ENCODE measurements at places on chromosomes 7 and 10.

GRCh38 chr10:74955796-74956195 lies 129.4 kb downstream of the KAT6B start:
- DNase-seq = no peak

DNA sequence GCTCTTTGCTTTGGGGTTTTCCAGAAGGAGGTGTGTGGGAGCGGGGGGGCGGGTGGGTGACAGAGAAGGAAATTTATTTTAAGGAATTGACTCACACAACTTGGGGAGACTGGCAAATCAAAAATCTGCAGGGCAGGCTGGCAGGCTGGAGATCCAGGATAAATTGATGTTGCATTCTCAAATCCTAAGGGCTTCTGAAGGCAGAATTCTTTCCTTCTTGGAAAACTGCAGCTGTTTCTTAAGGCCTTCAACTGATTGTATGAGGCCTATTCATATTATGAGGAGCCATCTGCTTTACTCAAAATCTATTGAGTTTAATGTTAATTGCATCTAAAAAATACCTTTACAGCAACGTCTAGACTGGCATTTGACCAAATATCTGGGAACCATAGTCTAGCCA lies 1528.8 kb upstream of the LRRTM3 start:
- no peak for DNase-seq

- DNase-seq = no peak
Observed at GRCh38 chr10:100966887-100967286, 2.4 kb upstream of the SEMA4G start.

- no peak for DNase-seq
Observed at GRCh38 chr10:82888809-82889455, 1013.9 kb downstream of the NRG3 start.

DNA sequence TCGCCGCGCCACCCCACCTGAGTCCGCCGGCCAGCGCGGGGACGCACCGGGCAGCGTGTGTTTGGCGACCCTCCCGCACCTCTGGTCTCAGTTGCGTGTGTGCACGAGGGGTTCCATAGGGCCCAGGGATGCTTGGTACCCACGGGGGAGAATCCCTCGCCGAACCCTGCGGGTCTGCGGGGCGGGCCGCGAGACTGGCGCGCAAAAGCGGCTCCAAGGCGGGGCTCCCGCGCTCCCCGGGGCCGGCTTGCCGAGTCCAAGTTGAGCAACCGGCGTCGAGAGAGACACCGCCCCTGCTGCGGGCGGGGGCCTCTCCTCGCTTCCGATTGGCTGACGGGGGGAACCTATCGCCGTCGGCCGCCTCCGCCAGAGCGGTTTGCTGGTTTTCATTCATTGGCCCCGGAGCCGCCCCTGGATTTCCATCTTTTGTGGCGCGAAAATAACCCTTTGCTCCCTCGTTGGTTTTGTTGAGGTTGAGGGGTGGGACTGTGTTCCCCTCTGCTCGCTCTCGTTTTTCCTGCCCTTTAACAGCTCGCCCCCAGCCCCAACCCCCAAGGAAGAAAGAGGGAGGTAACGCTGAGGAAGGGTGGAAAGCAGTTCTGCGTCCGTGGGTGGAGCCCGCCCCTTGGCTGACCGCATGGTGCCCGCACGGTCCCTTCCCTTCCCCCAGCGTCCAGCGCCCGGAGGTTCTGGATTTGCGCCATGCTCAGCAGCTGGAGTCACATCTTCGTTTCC lies 4.0 kb upstream of the IGF2BP3 start:
- peak; percentile 100 for DNase-seq

DNA sequence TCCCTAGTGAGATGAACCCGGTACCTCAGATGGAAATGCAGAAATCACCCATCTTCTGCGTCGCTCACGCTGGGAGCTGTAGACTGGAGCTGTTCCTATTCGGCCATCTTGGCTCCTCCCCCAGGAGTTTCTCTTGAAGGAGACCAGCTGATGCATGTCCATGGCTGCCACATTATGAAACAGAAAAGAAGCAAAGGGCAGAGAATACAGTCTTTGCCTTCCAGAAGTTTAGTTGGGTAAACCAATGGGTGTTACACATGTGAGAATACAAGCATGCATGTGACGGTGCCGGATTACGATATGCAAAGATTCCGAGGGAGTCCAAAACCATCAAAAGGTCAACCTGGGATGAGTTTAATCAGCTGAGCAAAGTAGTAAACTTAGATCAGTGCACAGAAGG lies 151.6 kb downstream of the SEM1 start:
- no peak for DNase-seq

GRCh38 chr7:27614095-27614494 lies 48.6 kb downstream of the HIBADH start:
- no peak for DNase-seq

DNA sequence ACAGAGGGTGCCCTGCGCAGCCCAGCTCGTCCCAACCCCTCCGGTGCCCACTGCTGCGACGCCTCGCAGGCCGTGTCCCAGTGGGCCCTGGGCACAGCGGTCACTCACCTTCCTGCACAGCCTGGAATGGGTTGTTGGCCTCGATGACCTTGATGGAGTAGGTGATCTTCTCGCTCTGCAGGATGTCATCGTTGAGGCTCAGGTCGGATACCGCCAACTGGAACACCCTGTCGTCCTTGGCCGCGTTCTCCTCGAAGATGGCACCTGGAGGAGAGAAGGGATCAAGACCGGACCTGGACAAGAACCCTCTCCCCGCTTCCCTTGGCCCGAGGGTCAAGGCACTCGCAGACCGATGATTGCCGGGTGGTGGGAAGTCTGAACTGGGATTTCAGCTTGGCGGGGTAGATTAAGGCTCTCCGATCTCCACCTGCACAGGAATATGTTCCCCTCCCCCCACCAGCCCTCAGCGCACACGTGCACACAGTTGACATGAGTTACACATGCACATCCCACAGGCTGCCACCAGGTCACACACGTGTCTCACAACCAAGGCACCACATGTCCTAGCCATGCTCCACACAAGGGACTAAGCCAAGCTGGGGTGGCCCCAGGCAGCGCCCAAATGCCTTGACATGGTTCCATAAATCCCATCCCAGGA lies 2.6 kb downstream of the GRID1 start:
- no peak for DNase-seq

- DNase-seq = peak; percentile 90
Observed at GRCh38 chr7:11341285-11341944, 367.7 kb downstream of the PHF14 start.

DNA sequence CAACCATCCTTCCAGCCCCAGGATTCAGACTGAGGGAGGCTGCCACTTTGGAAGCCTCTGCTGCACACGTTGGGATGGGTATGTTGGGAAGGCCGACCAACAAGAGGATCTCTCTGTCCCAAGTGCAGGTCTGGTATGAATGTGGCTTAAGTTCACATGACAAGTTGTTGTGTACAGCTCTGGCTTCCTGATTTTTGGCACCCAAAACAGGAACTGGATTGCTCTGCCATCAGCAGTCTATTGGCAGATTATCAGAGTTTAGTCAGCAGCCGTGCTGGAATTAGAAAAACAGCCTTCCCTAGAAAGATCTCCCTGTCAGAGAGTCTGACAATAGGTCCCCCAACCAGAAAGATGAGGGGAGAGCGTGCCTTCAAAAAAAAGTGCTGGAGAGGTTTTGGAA lies 66.9 kb downstream of the GOLGA7B start:
- no peak for DNase-seq

- no peak for DNase-seq
Observed at GRCh38 chr10:71234970-71235685, 22.8 kb downstream of the UNC5B start.

DNA sequence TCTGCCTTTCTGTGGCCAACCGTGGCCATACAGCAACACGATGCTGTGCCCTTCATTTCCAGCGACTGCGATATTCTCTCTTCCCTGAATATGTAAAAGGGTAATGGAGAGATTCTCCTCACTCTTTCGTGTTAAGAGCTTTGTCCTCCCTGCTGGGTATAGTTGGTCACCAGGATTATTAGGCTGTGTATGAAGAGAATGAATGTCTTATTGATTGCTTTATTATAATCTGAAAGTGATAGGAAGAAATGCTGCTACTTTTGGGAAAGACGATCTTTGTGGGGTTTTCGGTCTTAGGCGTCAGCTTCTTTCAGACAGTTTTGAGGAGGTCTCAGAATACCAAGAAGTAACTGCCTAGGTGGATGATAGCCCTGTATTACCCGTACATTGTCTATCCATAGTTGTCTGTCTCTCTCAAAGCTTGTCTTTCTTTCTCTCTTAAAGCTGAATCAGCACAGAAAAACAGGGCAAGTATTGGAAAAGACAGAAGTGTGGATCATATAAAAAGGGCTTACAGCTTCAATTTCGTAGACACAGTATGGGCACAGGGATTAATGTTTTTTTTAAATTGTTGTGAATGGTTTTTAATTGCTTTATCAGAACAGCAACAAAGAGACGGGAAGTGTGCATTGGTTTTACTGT lies 1.2 kb downstream of the AHCYL2 start:
- peak; percentile 64 for DNase-seq

GRCh38 chr10:32237644-32238345 lies 109.2 kb downstream of the EPC1 start:
- no peak for DNase-seq

DNA sequence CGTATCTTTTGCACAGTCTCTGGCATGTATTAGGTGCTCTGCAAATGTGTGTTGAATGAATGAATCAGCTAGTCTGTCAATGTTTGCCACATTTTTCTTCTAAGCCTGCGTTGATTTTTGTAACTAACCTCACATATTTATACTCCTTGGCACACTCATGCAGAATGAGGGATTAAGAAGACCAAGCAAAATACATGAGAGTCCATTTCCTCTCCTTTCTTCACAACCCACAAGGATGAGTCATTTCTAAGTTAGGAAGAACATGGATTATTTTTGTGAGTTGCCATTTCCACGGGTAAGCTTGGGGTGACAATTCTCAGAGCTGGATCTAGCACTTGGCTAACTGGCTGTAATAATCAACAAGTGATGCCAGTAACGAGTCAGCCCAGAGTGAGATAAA lies 158.8 kb downstream of the TWIST1 start:
- DNase-seq = no peak

GRCh38 chr10:87550741-87551140 lies 46.0 kb downstream of the MINPP1 start:
- no peak for DNase-seq

DNA sequence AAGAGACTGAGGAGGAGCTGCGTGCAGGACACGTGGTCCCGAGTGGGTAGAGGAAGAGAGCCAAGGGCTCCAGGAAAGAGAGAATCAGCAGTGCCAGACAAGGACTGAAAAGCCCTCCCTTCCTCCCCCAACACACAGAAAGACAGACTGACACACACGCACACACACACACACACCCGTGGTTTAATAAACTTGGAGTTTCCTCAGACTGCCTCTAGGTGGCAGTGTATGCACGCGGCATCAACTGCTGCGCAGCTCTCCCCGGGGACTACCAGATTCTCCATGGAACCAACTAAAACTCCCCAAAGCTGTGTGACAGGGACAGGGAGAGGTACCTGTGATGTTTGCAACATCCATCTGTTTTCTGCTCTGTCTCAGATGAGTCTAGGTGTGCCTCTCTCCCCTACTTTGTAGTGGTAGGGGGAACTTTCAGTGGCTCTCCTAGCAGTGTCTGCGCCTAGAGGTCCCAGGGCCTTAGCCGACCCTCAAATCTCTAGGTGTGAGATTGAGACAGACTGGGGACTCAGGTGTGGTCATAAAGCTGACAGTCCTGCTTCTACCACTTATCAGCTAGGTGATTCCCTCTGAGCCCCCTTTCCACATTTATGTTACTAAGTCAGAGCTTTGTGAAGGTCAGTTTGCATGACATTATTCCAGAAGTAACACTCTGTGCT lies 9.3 kb upstream of the TSPAN14 start:
- DNase-seq = peak; percentile 70

DNA sequence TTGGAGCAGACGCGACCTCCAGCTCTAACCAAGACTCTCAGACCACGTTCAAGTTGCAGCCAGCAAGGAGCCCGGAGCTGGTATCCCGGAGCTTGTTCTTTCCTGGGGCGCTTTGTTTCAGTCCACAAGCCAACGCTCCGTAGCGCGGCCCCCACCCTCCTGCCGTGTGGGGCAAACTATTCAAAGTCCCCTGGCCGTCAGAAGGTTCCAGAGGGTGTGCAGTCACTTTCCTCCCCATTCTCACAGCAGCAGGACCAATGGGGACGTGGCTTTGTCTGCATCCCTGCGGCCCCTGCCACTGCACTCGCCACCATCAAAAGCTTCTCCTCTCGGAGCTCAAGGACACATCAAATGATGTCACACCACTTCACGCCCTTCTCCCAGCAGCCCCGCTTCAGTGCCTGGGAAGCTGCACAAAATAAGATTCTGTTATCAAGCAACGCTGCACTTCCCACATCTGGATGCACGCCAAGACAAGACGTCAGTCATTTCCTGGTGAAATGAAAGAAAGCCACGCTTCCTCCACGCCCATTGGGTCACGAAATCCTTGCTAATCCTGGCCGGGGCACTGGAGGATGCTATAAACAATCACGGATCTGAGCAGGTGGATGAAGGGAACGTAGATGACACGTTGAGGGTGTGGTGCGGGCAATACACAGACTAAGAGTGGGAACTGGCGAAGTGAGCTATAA lies 348.2 kb downstream of the PTPRN2 start:
- peak; percentile 57 for DNase-seq

GRCh38 chr10:78190051-78190825 lies 156.6 kb downstream of the RPS24 start:
- no peak for DNase-seq

GRCh38 chr7:137443616-137444015 lies 100.1 kb upstream of the PTN start:
- DNase-seq = no peak

GRCh38 chr7:69062020-69062765 lies 536.1 kb upstream of the AUTS2 start:
- no peak for DNase-seq

DNA sequence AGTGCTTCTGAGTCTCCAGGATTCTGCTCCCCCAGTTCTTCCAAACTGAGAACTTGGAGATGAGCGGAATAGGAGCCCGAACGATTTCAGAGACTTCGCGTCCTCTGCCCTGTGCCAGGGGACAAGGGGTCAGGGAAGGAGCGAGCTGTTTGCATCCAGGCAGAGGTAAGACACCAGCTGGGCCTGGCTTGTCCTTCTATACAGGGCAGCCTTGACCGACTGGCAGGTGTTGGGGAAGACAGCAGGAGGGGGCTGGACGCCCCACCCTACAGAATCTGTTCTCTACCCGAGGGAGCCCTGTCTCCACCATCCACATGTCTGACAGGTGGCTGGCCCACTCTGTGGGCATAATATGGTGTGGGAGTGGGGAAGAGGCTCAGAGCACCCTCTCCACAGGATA lies 7.1 kb downstream of the SPOCK2 start:
- DNase-seq = no peak

GRCh38 chr7:103996639-103997038 lies 7.2 kb upstream of the RELN start:
- no peak for DNase-seq

- DNase-seq = no peak
Observed at GRCh38 chr7:11355399-11356005, 381.8 kb downstream of the PHF14 start.

Measured in NCI-H69 (cell line).